NB4 (cell line): ENCODE measurements at places on chromosomes 7 and 10.

- no peak for DNase-seq
Observed at GRCh38 chr7:41287559-41288335, 415.1 kb downstream of the INHBA start.

GRCh38 chr7:152699079-152699478 lies 23.1 kb upstream of the XRCC2 start:
- DNase-seq, result no peak

DNA sequence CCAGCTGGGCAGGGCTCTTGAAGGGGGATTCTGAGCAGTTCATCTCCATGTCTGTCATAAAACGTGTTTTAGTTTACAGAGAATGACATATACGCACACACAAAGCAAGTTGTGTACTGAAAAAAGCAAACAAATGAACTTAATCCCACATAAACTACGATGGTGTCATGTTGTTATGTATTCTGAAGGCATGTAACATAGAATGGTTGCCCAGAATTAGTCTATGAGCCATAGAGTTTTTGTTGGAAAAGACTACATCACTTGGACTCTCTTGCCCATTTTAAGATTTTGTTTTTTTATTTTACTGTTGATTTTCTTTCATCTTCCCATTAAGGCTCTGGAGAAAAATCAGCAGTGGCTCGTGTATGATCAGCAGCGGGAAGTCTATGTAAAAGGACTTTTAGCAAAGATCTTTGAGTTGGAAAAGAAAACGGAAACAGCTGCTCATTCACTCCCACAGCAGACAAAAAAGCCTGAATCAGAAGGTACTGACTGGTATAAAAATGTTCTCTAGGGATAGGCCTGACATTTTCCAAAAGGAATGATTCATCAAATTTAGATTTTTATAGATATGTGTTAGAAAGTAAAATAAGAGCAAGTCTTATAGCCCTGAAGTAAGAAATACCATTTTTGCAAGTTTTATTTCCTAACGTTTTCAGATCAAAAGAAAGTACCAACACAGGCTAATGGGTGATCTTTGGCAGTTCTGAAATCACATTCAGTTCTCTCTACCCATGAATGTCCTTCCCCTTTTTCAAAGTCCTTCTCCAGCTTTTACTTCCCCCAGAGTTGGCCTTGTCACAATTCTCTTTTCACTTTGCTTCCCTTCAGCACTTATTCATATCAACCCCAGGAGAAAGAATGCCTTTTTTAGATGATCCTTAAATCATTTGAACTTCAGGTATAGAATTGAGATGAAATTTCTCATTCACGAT lies 18.9 kb downstream of the CEP55 start:
- DNase-seq, result peak; percentile 18

GRCh38 chr7:82723411-82723810 lies 279.8 kb upstream of the CACNA2D1 start:
- DNase-seq, result peak; percentile 80

- no peak for DNase-seq
Observed at GRCh38 chr7:21773326-21773725, 172.4 kb downstream of the CDCA7L start.

DNA sequence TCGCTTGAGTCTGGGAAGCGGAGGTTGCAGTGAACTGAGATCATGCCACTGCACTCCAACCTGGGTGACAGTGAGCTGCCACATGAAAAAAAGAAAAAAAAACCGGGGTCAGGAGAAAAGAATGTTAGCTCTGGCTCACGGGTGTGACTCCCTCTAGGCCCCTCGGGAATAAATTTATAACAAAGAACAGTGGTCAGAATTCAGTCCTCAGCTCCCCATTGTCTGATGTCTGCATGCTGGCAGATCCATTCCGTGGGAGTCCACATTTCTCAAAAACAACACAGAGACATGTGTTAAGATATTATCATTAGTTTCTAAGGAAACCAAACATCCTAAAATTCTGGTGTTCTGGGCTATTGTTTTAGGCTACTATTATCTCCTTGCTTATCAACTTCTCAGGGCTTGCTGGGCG lies 90.6 kb downstream of the MARCHF5 start:
- no peak for DNase-seq

GRCh38 chr10:126081841-126082466 lies 185.6 kb downstream of the FANK1 start:
- no peak for DNase-seq

- no peak for DNase-seq
Observed at GRCh38 chr7:117445206-117445605, 17.9 kb upstream of the ASZ1 start.

GRCh38 chr7:18345641-18346234 lies 149.8 kb upstream of the HDAC9 start:
- DNase-seq, result peak; percentile 78

DNA sequence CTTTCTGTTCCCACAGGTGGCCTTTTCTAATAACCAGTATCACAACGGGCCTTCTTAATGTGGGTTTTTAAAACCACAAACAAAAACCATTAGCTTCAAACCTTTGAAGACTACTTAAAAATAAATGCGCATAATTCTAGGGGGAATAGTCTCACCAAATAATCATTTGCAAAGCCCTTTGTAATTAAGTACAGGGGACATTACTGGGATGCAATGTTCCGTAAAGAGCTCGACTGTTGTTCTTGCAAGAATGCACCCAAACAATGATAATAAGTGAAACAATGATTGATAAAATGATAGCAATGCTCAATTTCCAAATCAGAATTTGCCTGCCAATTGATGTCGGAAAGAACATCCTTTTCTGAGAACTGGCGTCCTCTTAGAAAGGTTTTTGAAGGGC lies 589.1 kb upstream of the ADARB2 start:
- no peak for DNase-seq

GRCh38 chr7:50594734-50595485 lies 29.7 kb upstream of the DDC start:
- DNase-seq, result no peak

- DNase-seq, result no peak
Observed at GRCh38 chr7:134176037-134176350, 48.9 kb downstream of the LRGUK start.

DNA sequence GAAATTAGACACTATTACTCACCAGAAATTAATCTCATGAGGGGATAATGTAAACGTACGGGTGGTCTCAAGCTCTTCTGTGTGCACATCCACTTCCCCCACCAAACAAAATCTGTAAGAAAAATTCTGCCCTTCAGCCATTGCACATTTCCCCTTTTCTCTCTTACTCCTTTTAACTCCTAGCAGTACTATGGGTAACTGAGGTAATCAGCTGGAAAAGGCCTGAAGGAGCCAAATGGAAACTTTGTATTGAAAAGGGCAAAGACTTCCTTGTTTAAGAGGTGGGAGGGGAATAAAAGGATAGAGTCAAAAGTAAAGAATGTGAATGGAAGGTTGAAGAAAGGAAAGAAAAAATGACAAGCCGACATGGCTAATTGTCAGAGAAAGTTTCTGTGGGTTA lies 273.8 kb downstream of the RNLS start:
- DNase-seq, result no peak

DNA sequence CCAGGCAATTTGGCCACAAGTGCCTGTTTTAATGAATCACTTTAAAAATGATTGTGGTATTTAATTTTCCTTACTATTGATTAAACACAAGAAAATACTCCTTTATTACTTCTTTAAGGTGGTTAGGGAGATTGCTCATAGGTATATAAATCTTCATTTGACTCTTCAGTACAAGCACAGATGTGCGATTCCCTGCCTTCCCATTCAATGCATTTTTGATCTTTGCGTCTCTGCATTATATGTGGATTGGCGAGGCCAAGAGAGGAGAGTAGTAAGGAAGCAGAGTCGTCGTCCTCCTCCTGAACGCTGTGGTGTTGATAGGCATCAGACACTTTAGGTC lies 683.7 kb downstream of the LRMDA start:
- no peak for DNase-seq

DNA sequence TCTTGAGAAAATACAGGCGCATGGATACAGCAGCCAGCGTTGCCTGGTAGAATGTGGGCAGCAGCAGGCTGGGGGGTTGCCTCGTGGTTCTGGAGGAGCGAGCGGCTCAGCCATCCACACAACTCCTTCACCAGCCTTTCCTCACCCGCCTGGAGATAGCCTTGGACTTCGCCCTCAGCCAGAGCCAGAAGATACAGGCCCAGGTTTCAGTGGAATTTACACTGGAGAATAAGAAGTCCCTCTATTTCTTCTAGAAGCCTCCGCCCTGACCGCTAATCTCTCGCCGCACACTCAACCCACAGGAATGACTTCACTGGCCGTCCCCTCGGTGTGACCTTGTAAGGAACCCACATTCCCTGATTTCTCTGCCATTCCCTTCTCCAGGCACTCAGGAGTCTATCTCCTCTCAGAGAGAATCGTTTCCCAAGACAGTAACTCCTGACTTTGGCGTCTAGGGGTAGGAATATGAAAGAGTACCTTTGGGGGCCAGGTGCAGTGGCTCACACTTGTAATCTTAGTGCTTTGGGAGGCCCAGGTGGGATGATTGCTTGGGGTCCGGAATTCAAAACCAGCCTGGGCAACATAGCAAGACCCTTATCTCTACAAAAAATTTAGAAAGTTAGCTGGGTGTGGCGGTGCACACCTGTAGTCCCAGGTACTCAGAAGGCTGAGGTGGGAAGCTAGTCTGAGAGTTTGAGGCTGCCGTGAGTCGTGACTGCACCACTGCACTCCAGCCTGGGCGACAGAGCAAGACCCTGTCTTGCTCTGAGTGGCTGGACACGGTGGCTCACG lies 52.0 kb upstream of the ECHDC3 start:
- DNase-seq, result no peak

DNA sequence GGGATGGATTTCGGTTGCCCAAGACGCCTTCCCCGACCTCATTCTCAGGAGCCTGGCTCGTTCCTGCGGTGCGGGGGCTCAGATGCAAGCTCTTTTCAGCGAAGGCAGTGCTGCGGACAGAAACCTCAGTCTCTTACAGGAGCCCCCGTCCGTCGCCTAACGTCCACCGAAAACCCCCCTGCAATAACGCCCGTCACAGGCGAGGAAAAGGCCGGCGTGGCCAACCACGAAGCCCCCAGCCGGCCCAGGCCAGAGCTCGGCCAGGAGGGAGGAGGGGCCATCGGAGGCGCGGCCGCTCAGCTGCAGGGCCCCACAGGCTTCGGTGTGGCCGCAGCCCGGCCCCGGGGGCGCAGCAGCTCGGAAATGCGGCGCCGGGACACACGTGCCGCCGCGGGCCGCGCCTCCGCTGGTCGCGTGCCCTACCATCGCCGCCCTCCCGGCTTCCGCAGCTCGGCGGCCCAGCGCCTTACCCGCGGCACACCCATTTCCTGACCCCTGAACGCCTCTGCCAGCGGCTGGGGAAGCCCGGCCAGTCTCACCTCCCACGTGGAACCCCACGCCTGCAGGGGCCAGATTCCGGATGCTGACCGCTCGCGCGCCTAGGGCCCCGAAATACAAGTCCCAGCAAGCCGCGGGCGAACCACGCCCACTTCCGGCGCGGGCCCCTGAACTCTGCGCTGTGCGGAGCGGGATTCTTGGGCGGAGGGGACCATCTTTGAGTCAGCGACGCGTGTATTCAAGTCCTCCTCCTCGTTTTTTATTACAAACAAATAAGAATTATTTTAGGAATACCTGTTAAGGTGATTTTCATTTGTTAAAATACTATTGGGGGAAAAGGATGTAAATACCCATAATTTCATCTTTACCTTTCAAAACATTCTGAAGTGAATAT lies at the start of gene ZNF239:
TSS of gene ZNF239 (minus strand) at position 616 of the 892 bp plus-strand sequence. CDS start 16,537 bp downstream, outside the sequence.
- DNase-seq, result peak; percentile 80

GRCh38 chr10:56561336-56561735 lies 200.3 kb upstream of the ZWINT start:
- DNase-seq, result no peak

GRCh38 chr7:35241884-35242283 lies 12.0 kb downstream of the TBX20 start:
- no peak for DNase-seq

DNA sequence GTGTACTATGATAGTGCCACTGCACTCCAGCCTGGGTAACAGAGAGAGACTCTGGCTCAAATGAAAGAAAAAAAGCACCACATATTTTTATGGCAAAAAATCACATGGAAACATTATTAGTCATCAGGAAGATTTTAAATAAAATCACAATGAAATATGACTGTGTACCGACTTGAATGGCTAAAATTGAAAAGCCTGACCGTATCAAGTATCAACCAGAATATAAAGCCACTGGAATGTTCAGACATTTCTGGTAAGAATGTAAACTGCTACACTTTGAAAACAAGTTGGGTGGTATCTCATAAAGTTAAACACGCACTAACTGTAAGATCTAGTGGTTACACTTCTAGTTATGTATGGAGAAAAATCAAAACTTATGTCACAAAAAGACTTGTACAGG lies 306.7 kb upstream of the MBL2 start:
- no peak for DNase-seq

- no peak for DNase-seq
Observed at GRCh38 chr10:85864173-85864549, 502.4 kb downstream of the GRID1 start.

GRCh38 chr10:76454506-76455140 lies 1023.2 kb downstream of the LRMDA start:
- no peak for DNase-seq

GRCh38 chr7:117163101-117163500 lies 159.8 kb downstream of the WNT2 start:
- no peak for DNase-seq

DNA sequence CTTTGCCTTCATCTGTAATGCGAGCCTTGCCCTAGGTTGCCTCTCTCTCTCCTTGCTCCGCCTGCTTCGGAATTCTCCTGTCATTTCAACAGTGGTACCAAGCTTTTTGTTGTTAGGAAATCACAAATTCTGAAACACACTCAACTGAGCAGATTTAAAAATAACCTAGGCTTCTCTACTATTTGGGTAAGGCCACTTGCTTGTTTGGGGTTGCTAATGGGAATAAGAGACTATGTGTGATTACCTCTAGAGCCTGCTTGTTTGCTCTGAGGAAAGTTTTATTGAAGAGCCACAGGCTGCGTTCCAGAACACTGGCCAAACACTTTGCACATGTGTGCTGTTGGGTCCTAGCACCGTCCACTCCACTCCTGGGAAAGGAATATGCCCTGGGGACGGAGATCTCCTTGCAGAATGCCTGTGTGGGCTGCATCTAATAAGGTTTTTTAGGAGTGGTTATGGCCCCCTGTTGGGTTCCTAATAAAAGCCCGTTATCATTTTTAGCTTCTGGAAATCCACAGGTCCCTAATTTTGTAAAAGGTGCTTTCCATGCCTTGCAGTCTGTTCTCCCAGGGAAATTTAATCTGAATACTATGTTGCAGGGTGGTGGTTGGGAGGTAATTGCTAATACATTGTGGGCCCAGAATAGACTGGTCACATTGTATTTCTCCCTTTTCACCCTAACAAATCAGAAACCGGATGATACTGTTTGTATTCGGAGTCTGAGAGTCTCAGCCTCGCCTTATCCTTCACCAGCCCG lies 68.7 kb upstream of the KLF6 start:
- no peak for DNase-seq

DNA sequence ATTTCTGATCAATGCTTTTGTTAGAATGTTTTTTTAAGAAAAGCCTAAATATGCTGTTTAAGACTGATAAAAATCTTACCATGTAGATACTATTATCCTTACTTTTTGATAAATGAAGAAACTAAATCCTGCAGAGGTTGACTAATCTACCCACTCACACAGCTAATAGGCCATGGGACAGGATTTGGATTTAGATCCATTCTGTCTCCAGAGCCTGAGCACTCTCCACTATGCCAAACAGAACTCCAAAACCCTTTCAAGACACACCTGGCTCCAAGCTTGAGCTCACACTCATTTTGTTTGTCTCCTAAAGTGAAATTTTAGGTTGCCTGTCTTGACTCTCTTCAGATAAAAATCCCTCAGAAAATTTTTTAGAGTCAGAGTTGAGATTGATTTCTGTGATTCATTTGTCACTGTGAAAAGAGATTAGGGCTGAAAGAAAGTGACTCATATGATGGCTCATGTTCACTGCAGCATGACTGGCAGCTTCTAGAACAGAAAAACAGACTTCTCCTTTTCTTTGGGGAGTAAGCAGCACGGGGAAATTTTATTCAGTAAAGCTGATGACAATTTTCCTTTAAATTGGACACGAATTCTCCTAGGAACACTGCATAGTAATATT lies 132.3 kb upstream of the POT1 start:
- peak; percentile 24 for DNase-seq
